ENCODE measurements at places on chromosomes 7 and 10.

- DNase-seq, result no peak
These were observed 617.7 kb upstream of the ANKRD30A start for GRCh38 chr10:36507715-36508114.

- peak; percentile 65 for DNase-seq
These were observed 77.1 kb upstream of the TRIL start for GRCh38 chr7:29035044-29035740.

- DNase-seq, result no peak
These were observed 42.5 kb upstream of the LRGUK start for GRCh38 chr7:134084488-134085144.

GRCh38 chr10:69316313-69317059, 38.2 kb downstream of the HK1 start:
- no peak for DNase-seq

Data from HCT116 (cell line).